ENCODE measurements at places on chromosomes 1 and 21.

DNA sequence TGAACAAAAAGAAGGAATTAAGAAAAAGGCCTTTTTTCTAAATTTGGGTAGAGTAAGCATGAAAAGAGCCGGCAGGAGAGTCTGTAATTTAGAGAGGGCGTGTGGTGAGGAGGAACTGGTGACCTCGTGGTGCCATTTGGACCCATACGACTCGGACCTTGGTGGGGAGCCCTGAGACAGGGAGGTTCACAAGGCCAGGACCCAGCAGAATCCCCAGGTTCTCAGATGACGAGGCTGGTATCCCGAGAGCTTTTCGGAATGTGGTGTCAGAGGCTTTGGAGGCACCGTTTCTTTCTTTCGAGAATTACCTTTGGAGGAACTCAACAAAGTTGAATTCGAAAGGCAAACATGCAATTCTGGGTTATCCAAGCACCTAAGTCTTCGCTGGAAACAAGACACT is 34.8 kb downstream of the CLIC6 start:
- DNase-seq, result no peak

DNA sequence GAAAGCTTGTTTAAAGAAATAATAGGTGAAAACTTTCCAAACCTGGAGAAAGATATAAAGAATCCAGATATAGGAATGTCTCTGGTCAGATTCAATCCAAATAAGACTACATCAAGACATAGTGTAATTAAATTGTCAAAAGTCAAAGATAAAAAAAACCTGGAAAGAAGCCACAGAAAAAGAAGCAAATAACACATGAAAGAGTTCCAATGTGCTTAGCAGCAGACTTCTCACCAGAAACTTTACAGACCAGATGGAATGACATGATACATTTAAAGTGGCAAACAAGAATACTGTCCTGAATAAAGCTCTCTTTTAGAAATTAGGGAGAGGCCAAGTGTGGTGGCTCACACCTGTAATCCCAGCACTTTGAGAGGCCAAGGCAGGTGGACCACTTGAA is 1039.9 kb downstream of the KCNT2 start:
- DNase-seq, result no peak

DNA sequence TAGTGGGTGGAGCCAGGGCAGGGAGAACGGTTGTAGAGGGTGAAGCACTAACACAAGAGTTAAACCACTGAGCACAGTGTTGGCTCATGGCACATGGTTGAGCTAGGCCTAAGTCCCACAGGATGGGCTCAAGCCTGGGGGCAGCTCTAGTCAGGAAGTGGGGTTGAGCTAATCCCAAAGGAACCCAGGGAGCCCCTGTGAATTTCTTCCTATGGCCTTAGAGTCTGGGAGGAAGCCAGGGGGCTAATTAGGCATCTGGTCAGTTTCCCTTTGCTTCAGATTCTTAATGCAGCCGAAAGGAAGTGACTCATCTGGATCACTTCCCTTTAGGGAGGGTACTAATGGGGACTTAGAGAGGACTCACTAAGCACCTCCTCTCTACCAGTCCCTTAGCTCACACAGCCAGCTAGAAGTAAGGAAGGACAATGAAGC is 10.1 kb downstream of the CFAP45 start:
- DNase-seq, result no peak

- DNase-seq, result no peak
These were observed 93.1 kb upstream of the ETS2 start for GRCh38 chr21:38712664-38713063.

GRCh38 chr1:153651771-153652170 is 6.7 kb upstream of the SNAPIN start:
- no peak for DNase-seq

DNA sequence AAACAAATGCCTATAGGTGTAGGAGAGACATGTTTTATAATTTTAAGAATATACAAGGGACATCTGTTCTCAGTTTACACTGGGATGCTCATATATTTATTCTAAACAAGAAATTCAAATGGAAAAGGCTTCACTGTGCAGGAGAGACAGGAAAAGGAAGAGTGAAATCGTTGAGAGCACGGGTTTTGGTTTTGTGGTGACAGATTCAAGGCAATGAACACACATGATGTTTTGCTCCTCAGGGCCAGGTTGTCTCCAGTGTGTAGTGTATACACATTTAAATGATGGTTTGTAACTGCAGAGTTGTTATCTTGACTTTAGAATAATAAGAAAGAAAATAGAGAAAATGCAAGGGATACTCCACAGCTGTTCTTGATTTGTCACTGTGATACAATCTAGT is 73.7 kb downstream of the S1PR1 start:
- DNase-seq, result no peak

GRCh38 chr1:82625537-82625936 is 824.8 kb downstream of the ADGRL2 start:
- no peak for DNase-seq

DNA sequence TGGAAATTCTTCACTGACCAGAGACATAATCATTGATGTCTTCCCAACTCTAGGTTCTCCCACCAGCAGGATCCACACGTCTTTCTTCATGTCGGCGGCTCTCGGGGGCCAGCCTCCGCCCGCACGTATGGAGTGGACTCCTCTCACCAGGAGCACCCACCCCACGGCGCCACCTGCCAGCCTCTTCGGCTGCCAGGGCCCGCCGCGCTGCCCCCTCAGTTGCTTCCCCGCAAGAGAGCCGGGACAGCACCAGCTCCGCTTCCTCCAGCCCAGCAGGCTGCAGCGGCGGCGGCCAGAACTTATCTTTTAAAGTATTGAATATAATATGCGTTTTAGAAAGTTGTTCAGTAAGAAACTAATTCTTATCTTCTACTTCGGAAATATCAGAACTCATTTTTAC is 273.5 kb downstream of the LIPI start:
- no peak for DNase-seq

- no peak for DNase-seq
These were observed at the start of gene TRIM17 for GRCh38 chr1:228416217-228416933. TSS of gene TRIM17 (minus strand) at chr1:228416861. CDS start at chr1:228415072, 1,789 bp downstream.

GRCh38 chr1:7717748-7718368 is 53.2 kb upstream of the VAMP3 start:
- no peak for DNase-seq

DNA sequence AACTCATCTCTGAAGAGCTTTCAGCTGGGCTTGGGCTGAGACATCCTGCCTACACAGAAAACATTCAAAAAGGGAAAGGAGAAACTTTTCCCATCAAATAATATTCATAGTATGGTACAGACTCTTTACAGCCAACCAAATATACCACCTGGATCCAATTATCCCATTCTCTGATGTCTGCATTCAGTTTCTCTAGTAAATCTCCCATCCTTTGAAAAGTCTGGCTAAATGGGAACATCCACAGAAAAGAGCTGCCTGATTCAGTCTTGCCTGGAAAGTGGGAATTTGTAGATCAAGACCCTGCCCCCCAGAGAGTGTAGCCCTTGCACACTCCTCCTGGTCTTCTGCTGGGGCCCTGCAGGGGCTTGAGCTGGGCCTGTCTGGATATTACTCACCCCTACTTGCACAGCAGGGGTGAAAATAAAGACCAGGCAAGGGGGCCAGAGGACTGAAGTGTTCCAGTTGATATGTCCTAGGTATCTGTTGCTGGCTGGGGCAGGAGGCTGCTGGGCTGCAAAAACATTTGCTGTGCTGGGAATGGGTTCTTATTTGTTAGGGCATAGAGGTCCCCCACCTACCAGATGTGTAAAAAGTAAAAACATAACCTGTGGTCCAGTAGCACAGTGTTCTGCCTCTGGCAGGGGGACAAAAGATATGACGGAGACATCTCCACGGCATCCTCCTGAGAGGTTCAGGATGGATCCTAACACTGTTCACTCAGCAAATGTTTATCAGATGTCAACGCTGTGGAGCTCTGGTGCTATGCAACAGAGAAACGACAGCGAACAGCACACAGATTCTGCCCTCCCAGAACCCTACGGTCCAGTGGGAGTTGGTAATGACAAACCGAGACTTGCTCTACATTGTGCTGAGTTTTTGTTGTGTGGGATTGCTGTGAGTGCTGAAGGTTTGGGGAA is 140.3 kb downstream of the PLXNA2 start:
- DNase-seq, result no peak

DNA sequence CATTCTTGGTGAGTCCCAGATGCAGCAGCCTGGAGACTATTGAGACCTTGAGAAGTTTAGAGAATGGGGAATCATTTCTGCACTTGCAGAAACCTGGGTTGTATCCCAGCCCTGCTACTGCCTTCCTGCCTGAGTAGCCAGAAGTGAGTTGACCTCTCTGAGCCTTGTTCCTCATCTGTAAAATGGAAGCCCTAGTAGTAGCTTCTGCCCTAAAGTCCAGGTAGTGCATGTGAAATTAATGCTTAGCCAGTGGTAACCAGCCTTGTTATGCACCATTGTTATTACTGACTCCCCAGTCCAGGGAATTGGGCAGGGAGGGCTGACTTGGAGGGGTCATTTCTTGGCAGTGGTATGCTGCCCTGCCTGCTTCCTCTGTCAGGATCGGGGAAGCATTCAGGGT is 5.6 kb downstream of the SESN2 start:
- DNase-seq, result no peak

DNA sequence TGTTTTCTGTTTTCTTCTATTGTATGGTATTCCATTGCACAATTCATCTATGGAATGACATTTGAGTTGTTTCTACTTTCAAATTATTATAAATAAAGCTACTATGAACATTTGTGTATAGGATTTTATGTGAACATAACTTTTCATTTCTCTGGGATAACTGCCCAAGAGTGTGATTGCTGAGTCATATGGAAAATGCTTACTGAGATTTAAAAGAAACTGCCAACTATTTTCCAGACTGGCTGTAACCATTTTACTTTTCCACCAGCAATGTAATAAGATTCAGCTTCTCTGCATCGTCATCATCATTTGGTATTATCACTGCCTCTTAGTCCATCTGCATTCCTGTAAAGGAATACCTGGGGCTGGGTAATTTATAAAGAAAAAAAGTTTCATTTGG is 779.6 kb upstream of the PRMT6 start:
- DNase-seq, result no peak

DNA sequence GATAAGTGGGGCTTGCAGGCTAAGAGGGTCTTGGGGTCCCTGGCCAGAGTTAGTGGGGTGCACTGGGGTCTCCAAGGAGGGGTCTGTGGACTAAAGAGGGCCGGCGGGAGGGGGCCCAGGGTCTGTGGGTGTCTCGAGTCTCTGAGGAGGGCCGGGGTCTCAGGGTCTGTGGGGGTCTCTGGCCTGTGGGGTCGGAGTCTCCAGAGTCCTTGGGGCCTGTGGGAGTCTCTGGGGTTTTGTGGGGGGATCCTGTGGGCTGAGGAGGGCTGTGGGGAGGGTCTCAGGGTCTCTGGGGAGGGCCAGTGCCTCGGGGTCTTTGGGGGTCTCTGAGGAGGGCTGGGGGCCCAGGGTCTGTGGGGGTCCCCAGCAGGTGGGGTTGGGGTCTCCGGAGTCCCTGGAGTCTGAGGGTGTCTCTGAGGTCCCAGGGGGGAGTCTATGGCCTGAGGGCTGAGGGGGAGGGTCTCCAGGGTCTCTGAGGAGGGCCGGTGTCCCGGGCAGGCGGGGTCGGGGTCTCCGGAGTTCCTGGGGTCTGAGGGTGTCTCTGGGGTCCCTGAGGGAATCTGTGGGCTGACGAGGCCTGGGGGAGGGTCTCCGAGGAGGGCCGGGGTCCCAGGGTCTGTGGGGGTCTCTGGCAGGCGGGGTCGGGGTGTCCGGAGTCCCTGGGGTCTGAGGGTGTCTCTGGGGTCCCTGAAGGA is 628 bp upstream of the PLEKHM2 start:
- DNase-seq, result no peak

DNA sequence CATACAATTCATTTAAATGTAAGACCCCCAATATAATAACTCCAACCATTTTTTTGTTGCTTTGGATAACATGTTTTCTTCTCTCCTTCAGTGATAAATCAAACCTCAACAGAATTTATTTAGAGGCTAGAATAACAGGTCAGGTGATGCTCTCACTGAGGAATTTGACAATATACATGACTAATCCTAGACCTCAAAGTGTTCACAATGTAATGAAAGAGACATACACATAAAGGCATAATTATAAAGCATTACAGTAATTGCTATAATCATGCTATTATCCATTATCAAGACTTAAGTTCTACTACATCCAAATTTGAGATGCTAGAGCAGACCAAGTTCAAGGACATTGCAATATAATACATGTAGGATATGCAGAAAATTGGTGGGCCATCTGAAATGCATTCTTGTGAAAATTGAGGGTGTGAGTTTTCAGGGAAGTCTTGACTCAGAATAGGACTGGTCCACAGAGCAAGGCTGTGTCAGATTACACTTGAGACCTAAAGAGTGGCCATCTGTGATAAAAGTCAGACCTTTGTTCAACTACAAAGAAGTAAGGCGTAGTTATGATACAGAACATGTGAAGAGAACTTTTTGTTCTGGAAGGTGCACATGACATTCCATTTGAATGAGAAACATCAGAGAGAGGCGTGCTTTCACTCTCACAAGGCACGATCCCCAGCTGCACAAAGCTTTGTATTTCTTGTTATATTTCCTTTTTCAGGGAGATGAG is 45.5 kb downstream of the UTP25 start:
- DNase-seq, result no peak

DNA sequence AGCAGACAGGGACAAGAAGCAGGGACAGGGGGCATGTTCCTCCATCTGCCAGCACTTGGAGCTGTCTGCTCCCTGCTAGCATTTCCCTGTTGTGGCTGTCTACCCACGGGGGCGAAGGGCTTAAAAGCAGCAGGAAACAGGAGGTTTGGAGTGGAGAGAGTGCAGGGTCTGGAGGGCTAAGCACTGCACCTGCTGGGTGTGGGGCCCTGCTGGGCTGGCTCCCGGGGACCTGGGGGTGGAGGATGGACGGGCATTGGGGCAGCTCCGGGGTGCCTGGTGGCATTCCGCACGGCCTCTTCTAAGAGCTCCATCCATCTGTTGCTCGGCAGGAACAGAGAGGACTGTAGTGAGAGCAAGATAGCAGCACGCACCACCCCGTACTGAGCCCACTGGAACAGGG is 21.2 kb downstream of the LRRC71 start:
- DNase-seq, result no peak

DNA sequence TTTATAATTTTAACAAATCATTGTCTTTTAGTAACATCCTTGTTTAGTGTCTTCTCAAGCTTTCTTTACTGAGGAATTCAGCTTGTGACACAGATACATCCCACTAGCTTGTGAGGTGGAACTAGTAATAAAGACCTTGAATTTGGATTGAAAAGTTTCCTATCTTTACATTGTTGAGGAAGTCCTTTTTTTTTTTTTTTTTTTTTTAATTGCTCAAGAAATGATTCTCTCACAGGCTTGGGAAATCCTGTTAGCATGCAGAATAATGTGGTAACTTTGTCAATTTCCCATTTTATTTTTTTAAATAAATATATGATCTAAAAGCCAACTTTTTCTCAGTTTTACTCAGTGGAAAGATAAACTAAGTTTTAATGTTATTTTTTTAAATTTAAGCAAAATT is 15.8 kb downstream of the DENND2D start:
- no peak for DNase-seq

- no peak for DNase-seq
These were observed 26.7 kb upstream of the TP53BP2 start for GRCh38 chr1:223872308-223872901.

- DNase-seq, result no peak
These were observed 36.0 kb upstream of the GPR157 start for GRCh38 chr1:9164919-9165318.

DNA sequence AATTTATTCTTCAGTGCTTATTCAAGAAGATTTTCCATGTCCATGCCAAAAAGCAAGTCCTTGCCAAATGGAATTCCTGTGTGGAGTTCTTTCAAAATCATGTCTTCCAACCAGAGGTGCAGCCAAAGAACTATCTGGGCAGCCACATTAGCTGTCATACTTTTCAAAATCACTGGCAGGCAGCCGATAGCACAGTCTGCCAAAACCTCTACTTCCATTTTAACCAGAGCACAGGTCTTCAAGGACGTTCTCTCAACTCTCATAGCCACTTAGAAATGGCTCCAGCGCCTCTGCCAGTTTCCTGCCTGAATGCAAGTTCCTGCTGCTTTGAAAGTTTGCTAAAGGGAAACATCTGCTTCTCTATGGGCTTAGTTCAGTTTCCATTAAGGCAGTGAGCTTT is 975.7 kb upstream of the ADGRL4 start:
- no peak for DNase-seq
